ENCODE measurements at places on chromosomes 6 and 20.

DNA sequence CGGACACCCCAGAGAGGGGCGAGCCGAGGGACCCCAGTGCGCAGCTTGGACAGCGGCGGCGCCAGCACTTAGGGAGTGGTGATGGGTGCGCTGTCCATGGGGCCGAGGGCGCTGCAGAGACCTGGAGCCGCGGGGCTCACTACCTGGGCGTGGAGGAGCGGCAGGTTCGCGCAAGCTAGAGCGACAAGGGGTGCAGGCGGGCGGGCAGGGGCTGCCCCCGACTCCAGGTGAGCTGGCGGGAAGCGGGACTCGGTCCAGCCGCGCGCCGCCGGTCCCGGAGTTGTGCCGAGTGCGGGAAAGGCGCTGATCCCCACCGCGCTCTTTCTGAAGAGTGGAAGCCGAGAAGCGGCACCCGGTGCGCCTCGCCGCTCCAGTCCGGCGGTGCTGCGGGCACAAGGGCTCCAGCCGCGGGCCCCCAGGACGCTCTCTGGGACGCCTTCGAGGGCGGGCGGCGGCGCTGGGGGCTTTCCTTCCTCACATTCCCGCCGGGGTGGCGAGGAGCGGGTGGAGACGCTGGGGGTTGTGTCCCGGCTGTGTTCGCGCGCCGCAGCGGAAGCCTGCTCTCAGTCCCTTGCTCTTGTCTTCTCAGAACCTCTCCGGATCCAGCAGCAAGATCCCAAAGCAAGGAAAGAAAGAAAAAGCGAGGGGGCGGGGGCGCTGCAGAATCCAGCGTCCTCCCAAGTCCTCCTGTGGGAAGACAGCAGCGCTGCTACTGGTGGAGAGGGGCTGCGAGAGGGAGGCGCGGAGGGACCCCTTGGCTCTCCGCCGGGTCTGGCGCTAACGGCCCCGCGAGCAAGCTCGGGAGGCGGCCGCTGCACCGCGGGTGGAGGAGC lies at the start of gene B3GAT2:
Gene B3GAT2 (minus strand): TSS at position 610 of the 833 bp plus-strand sequence. CDS start 631 bp downstream, outside the sequence.
- DNase-seq: no peak

- DNase-seq: no peak
Observed at GRCh38 chr6:21098744-21099143, 494.8 kb upstream of the SOX4 start.

DNA sequence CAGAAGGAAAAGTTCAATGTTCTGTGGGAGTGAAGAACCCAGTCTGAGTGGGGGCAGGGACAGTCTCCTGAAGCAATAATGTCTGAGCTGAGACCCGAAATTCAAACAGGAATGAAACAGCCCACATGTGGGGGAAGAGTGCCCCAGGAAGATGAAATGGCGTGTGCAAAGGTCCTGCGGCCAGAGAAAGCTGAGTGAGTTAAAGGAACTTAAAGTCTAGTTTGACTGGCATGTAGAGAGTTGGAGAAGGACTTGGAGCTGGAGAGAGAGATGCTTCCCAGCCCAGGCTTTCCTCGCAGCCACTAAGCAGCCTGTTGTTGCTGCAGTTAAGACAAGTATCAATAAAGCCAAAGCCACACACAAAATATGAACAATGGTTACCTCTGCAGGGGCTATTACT lies 38.0 kb upstream of the MDGA1 start:
- no peak for DNase-seq

DNA sequence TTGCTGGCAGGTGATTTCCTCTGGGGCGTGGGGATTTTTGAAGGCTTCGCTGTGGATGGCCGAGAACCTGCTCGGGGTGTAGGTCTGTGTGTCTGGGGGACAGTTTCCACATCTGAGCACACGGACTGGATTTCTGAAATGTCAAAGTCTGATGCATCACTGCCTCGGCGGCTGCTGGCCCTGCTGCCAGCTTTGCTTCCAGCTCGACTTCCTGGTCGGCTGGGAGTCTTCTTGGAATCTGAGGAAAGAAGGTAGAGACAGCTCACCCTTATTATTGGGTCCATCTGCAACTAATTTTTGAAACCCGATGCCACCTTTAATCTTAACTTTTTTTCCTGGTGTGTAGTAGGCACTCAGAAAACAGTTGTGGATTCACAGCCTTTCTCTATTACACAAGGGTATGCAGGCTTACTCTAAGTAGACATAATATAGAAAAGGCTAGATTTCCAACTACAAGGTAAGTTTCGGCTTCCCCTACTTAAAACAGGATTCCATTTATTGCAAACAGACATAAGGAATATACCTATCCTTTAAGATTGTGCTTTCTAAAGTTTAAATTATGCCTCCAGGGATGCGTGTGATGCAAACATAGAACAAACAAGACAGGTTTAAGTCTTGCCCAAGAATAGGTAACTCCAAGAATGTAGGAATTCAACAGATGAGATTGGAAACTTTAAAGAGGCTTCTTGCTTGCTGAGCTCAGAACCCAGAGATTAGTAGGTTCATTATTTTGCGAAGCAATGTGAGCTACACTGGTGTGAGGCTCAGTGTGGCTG lies 183.5 kb downstream of the DST start:
- no peak for DNase-seq

DNA sequence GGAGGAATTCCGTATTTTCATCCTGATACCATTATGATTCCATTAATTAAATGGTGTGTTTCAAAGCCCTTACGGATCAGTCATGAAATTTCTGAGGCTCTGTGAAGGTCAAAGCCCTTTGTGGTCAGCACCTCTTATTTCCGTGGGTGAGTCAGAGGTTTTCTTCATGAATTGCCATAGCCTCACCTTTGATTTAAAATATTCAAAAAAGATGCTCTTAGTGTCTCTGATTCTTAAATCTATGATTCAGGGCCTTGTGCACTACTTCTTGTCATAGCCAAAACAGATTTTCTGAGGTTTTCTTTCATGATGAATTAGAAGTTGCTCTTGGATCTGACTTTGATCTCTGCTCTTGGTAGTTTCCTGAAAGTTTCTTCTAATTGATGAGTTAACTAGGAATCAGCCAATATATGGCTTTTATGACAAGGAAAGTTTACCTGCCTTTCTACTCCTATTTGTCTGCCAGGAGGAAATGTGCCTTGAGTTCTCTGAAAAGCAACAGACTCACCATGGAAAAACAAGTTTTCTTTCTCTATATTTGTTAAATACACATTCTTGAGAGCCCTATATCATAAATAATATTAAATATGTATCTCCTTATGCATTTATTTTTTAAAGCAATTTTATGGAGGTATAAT lies 613.0 kb downstream of the UTRN start:
- no peak for DNase-seq

DNA sequence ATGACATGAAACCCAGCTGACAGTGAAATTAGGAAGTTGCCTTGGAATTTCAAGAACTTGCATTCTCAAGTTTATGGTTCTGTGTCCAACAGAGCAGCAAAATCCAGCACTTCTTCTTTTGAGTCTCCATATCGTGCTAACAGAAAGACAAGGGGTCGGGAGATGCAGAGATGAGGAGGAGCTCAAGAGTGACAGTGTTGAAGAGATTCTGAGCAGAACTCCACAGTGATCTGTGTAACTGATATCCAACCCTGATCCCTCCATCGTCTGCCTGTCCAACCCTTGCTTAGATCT lies 21.2 kb upstream of the BTN1A1 start:
- no peak for DNase-seq

DNA sequence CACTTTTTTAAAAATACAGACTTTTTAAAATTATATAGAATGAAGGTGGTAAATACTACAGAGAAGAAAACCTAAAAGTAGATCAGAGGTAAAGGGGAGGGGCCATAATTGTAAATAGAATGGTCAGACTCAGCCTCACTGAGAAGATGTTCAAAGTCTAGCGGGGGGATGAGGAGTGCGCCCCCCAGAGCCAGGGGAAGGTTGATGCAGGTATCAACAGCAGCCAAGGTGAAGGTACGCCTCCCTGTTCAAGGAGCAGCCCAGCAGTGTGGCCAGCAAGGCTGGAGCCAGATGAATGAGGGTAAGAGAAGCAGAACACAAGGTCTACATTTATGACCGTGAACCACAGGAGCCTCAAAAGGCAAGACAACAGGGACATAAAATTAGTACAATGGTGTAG lies 204.1 kb downstream of the PTPRT start:
- no peak for DNase-seq

- no peak for DNase-seq
Observed at GRCh38 chr6:108123481-108123929, 42.3 kb upstream of the NR2E1 start.

- DNase-seq: peak; percentile 4
Observed at GRCh38 chr20:41697861-41698559, 79.8 kb upstream of the CHD6 start.

DNA sequence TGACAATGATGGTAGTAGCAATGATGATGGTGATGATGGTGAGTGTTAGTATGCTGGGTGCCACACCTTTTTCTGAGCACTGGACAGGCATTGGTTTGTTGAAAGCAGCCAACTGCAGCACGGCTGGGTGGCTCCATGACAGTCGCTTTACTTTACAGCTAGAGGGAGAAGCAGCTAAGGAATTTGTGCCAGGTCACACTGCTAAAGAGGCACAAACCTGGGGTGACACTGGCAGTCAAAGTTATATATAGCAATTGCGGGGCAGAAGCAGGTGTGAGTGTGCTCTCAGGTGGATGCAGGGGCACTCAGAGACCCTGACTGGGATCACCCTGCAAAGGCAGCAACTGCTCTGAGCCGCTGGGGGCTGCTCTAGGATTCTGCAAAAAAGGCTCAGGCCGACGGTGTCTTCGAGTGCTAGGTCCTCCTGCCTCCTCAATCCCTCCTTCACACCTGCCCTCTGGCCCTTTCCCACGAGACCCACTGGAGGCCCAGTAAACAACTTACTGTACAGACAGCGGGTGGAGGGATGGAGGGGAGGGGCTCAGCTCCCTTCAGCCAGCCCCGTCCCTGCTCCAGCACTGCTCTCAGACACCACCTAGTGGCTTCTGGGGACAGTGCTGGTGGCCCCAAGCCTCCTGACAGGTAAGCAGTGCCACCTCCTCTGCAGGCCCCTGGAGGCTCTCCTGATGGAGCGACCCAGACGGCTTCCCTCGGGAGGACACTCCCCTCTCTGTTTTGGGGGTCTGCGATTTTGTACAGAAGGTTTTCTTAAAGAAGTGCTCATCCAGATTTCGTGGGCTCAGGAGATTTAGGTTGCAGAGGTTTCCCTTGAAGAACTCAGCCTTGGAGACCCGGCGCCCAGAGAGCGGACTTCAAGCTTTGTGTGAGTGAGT lies 4.4 kb upstream of the RPS21 start:
- DNase-seq: peak; percentile 79

GRCh38 chr20:10040070-10040975 lies 5.5 kb downstream of the ANKEF1 start:
- DNase-seq: no peak

DNA sequence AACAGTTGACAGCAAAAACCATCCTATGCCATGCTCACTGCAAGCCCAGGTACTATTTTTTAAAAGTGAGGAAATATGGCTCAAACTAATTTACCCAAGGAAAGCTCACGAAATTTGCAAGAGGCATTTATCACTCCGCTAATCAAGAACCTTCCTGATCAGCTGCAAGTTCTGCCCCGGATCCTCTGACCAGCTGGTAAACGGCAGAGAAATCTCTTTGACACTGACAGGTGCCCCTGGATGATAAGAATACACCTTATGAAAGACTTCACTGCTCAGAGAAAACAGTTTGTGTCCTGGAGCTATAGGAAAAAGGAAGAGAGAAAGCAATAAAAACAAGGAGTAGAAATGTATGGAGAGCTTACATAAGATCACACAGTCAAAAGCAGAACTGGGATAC lies 6.4 kb downstream of the CNKSR3 start:
- no peak for DNase-seq

DNA sequence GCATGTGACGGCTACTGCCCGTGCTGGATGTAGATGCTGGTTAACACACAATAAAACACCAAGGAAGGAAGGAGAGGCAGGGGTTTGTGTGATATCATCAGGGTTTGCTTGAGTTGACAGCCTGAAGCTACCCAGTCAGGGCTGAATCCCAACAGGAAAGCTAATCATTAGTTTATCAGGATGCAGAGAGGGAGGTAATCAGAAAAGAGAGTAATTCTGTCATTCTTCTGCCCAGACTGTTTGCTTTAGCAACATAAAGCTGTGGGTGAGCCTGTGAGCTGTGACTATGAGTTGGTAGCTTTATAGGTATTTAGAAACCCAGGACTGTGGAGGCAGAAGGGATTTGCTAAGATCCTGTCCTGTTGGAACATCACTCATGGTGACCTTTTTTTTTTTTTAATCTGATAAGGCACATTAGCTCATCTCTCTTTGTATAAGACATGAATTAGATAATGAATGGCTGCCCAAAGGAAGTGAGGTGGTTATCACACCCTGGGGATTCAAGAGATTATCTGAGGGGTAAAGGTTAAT lies 79.3 kb downstream of the CAP2 start:
- DNase-seq: no peak

DNA sequence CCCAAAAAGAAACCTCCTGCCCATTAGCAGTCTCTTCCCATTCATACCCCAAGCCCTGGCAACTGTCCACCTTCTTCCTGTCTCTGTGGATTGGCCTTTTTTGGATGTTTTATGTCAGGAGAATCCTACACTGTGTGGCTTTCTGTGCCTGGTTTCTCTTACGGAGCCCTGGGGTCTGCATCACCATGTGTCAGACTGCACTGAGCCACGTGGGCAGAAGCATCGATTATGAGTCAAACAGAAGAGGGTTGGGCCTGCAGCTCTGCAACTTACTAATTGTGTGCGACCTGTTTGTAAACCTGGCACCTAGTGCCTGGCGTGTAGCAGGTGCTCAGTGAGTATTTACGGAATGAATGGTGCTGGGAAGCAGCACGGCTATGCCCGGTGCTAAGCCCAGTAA lies 62.6 kb downstream of the IGF2R start:
- peak; percentile 9 for DNase-seq

GRCh38 chr6:147222160-147222838 lies 18.1 kb downstream of the STXBP5 start:
- no peak for DNase-seq

- DNase-seq: no peak
Observed at GRCh38 chr20:16321291-16321690, 252.0 kb downstream of the KIF16B start.

GRCh38 chr20:35326021-35326739 lies 34.0 kb upstream of the FAM83C start:
- DNase-seq: peak; percentile 17

DNA sequence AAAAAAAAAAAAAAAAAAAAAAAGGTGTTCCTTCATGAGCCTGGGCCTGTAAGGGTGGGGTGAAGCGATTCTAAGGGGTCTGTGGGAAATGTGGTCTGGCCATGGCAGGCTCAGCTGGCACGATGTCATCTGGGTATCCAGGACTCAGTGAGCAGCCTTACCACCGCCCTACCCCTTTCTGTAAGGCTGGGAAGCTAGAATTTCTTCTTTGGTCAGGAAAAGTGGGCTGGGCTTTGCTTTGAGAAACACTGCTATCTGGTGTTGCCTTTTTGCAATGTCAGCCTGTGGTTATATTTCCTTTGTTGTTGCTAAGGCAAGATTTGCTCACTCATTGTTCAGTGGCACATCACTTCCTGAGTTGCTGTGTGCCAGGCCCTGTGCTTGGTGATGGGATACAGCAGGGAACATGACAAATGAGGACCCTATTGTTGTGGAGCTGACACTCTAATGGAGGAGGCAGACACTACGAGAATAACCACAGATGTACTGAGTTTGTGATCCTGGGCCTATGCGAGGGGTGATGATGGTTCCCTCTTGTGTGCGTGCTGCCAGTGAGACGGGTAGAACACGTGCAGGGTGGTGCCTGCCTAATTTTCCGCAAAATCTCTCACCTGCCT lies 45.9 kb upstream of the ZNFX1 start:
- peak; percentile 16 for DNase-seq
